Aorta (tissue), 5 donors: ENCODE measurements at places on chromosomes 7 and 10.

GRCh38 chr7:69018200-69018599 is 580.1 kb upstream of the AUTS2 start:
- no peak for DNase-seq

DNA sequence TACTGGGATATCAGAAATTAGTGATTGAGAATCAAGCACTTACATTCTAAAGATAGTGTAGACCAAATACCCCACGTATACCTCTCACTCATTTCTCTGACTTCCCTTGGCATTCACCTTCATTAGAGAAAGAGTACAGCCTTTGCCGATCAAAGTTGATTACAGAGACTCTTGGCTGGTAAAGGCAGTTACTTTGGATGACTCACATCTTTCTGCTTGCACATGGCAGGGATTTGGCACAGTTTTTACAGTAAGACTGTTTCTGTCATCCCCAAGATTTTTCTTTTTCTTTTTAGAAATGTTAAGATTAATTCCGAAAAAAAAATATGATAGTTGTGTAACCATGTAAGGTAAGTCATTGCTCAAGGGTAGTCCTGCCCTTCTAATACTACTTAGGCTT is 143.0 kb downstream of the TSPAN12 start:
- DNase-seq: no peak

- no peak for DNase-seq
Observed at GRCh38 chr7:131197920-131198615, 129.6 kb upstream of the MKLN1 start.

DNA sequence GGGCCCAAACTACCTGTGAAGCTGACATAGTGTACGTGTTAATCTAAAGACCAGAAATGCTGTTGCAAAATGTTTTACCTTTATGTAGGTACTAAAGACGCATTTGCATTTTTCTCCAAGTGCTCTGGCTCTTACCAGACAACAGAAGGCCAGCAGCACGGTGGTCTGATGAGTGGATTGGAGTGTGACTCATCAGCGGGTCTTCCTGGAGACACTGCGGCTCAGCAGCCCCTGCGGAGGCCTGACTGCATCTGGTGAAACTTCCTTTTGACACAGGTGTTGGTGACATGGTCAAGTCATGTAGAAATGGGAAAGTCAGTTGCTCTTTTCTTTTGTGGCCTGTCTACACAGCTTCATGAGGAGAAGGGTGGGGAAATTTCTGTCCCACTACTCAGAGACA is 723.6 kb downstream of the INHBA start:
- DNase-seq: no peak
